ENCODE measurements at places on chromosomes 1 and 21.

GRCh38 chr1:203549309-203549708 is 55.4 kb downstream of the OPTC start:
- no peak for DNase-seq

GRCh38 chr1:4768553-4768952 is 114.1 kb downstream of the AJAP1 start:
- no peak for DNase-seq

- no peak for DNase-seq
Observed at GRCh38 chr1:47450606-47451005, 12.8 kb downstream of the FOXD2 start.

GRCh38 chr1:19011845-19012231 is 55.4 kb upstream of the IFFO2 start:
- no peak for DNase-seq

GRCh38 chr1:9101510-9102146 is 27.3 kb downstream of the GPR157 start:
- peak; percentile 42 for DNase-seq

DNA sequence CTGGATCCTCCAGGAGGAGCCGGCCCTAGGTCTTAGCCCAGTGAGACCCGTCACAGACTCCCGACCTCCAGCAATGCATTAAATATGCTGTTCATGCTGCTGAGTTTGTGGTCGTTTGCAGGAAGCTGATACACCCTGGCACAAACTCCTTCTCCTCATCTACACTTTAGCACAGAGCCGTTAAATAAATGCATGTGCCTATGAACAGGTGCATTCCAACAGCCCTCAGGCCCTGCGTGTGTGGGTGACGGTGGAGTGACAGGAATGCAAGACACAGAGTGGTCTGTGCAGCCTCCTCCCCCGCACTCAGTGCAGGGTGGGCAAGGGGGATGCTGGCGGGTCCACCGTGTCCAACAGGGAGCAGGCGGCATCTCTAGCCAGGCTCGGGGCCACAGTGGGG is 106.6 kb upstream of the TMPRSS2 start:
- no peak for DNase-seq

- no peak for DNase-seq
Observed at GRCh38 chr1:152613511-152613910, at the start of gene LCE3B. TSS of gene LCE3B (plus strand) at chr1:152613811. CDS start at chr1:152613811, 0 bp downstream.

GRCh38 chr1:98405581-98406074 is 255.9 kb upstream of the SNX7 start:
- DNase-seq = no peak

GRCh38 chr1:203796236-203796605 is 798 bp downstream of the ZBED6 start:
- DNase-seq = peak; percentile 55

DNA sequence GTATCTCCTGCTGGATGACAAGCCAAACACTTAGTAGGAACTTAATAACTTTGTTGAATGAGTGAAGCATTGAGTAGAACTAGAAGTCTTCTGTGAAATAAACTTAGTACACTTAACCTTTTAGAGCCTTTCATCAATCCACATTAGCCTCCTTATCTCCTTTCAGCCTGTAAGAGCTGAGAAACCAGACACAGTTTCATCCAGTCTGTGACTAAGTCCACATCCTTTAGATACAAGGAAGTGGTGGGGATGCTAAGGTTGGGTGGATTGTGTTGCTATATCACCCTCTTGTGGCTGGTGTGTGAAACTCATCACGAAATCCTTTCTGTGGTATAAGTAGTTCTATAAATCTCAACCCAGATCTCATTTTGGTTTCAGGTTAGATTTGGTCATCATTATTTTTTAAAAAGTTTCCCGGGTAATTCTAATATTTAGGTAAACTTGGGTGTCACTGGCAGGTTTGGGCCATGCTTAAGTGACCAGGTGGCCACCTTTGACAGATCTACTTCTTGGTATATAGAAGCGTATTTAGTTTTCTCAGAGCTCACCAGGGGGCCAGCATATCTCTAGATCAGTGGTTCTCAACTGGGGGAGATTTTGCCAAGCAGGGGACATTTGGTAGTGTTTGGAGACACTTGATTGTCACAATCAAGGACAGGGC is 27.8 kb upstream of the CD84 start:
- DNase-seq = peak; percentile 92

GRCh38 chr1:178966312-178966711 is 59.4 kb upstream of the FAM20B start:
- no peak for DNase-seq

DNA sequence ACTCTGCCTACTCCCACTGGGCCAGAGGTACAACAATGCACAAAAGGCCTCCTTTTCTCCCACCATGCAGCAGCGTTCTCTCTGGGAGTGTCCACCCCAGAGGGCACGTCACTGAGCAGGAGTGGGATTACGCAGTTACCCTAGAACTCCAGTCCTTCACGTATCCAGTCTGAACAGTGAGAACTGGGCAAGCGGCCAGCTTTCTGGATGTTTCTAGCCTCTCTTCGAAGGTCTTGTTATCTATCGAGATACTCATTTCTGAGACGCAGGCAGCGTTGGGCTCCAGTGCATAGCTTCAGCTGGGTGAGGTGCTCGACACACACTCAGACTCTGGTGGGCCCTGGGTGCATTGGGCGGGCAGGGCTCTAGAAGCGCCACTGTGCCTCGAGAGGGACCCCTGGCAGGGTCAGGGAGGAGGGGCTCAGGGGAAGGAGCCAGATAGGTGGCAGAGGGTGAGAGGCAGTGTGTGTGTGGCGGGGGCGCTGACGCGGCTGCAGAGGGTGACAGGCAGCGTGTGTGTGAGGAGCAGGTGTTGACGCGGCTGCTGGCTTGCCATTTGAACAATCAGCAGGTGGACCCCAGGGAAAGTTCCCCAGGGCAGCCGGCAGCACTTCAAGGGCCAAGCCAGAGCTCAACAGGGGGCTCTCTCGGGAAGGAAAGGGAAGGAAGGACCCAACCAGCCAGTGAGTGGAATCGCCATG is 27.9 kb downstream of the PRDM15 start:
- DNase-seq = no peak

GRCh38 chr1:15524021-15524282 is at the start of gene CASP9:
TSS of gene CASP9 (minus strand) at chr1:15524215. CDS start at chr1:15524200, 15 bp downstream.
- no peak for DNase-seq

DNA sequence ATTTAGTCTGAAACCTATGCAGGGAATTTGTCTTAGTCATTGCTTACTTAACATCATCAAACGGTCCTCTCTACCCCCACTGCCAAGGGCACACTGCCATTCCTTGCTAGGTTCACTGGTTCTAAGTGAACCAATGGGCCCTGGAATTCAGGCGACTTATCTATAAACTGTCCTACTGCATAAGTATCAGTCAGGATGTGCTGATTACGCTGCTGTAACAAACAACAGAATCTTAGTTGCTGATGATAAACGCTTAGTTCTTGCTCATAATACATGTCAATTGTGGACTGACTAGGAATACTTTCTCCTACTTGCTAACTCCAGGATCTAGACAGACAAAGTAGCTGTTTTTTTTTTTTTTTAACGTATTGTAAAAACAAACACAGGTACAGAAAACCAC is 136.1 kb downstream of the PRDM2 start:
- DNase-seq = no peak

DNA sequence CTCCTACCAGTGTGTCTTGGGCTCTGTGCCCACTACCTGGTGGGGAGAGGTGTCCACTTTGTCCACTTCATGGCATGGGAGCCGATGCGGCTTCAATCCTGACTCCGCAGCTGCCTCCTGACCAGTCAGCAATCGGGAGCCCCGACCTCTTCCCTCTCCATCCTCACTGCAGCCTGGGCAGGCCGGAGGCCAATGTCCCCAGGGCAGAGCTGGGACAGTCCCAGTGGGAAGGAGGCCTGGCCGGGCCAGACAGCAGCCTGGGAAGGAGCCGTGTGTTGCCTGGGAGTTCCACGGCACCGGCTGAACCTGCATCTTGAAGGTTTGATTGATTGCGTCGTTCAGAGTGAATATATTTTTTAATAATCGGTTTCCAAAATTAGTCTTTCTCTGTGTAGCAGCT is 330.9 kb upstream of the VAMP3 start:
- no peak for DNase-seq

GRCh38 chr1:14735841-14736240 is 137.4 kb downstream of the KAZN start:
- no peak for DNase-seq

DNA sequence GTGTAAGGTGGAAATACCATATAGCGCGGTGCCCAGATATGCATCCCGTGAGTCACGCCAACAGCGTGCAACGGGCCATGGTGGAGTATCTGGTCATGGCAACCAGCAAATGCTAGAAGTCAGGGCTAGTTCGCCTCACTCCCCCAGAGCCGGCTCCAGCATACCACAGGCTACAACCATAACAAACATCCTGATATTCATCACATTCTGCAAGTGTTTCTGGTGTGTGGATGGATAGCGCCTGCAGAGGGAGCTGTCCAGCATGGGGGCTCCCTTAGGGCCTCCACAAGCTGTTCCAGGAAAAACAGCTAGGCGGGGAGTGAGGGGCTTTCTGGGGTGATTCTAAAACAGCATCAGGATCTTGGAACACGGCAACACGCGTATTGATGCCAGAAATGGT is 6.8 kb downstream of the C1orf198 start:
- no peak for DNase-seq

DNA sequence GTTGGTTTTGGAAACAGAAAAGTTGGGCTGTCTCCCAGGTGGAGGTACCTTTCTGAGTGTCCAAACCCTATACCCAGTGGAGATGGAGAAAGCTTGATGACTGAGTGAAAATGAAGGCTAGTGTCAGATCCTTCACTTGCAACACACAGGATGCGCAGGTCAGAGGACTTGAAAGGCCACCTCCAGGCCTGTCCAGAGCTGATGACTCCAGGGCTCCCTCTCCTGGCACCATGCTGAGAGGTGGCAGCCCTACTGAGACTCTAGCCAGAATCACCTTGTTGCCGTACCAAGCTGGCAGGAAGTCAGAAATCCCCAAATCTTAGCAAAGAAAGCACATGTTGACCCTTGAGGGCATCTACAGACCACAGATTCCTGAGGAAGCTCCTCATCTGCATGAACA is 16.4 kb downstream of the KNCN start:
- peak; percentile 57 for DNase-seq

DNA sequence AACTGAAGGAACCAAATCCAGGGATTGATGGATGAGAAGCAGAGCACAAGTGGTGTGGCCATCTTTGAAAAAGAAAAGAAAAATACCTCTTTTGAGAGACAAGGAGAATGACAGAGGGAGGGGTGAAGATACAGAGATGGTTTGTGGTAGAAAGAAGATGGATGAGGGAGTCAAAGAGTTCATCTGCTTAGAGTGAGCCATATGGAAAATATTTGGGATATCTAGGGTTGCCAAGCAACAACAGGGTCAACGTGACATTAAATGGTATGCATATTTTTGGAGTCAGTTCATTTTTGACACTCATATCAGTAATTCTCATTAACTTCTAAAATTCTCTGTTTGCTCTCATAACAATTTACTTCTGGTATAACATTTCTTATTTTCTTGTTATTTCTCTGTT is 50.7 kb downstream of the MACF1 start:
- no peak for DNase-seq

- DNase-seq = no peak
Observed at GRCh38 chr1:40782371-40782956, 1.1 kb upstream of the KCNQ4 start.

- DNase-seq = no peak
Observed at GRCh38 chr1:9211291-9211811, 23.2 kb upstream of the H6PD start.

GRCh38 chr1:54871275-54872035 is 15.5 kb downstream of the DHCR24 start:
- DNase-seq = no peak

DNA sequence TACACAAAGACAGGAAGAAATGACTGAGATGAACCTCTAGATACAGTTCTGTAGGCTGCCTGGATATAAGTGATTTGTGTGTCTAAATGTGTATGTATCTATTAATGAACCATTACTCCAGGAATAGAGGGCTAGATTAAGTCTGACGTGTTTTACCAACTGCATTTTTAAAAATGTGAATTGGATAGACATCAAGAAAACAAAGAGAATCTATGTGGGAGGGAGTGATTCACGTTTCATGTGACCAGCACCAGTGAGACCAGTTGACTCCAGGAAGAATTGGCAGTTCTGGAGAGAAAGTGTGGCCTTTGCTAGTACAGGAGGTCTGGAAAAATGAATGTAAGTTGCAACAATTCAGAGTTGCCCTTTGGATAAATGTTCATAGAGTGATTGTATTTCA is 53.4 kb upstream of the RGS21 start:
- no peak for DNase-seq

GRCh38 chr1:169933984-169934725 is 40.5 kb upstream of the SCYL3 start:
- no peak for DNase-seq

- no peak for DNase-seq
Observed at GRCh38 chr1:184023171-184023570, 14.4 kb downstream of the COLGALT2 start.

DNA sequence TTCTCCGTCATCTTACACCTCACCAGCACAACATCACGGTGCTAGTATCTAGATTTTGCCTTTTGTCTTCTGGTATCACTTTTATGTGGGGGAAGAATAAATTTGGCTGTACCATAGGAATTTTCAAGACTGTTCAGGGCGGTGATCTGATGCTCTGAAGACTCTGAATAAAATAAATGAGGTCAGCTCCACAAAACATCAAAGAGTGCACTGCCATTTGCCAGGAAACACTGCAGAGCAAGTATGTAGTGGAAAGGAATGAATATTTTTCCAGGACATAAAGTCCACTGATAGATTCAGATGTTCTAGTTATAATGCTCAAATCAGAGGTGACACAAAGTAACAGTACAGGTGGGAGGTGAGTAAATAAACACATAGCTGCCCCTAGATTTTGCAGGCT is 56.3 kb downstream of the ZP4 start:
- DNase-seq = no peak

GRCh38 chr1:94106716-94107115 is 14.2 kb downstream of the ABCA4 start:
- no peak for DNase-seq

DNA sequence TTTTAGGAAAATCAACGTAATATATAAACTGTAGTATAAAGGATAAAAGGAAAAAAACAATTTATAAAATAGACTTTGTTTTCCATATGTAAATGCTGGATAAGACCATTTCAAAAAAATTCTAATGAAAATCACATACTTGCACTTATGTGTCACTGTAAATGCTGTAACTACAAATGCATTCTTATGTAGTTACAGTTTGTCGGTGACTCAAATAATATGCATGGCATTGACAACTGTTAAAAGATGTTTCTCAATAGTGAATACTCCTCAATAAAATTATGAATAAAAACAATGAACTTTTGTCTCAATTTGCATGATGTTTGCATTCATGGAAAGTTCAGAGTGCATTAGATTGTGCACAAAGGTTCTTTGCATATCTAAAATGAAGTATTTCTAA is 614.0 kb upstream of the CHRM3 start:
- DNase-seq = no peak

GRCh38 chr1:33177996-33178540 is 3.8 kb downstream of the TRIM62 start:
- no peak for DNase-seq

- DNase-seq = no peak
Observed at GRCh38 chr1:9822897-9823692, 670 bp downstream of the CLSTN1 start.

DNA sequence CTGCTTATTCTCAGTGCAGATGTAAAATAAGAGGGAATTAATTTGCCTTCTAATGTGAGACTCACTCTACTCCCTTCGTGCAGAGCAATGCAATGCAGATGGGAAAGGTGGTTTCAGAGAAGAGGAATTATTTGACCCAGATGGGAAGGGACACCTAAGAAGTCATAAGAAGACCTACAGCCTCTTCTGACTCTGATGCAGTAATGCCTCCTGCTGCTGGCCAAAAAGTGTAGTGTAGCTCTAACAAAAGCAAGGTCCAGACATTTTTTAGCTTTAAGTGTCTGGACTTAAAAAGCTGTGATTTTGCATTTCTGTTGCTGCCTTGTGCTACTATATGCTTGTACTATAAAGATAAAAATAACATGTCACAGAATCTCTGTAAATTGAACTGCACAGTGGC is 501.4 kb downstream of the TTLL7 start:
- DNase-seq = no peak
